ENCODE measurements at places on chromosomes 12 and 14.

- no peak for DNase-seq
Measured at GRCh38 chr14:77746064-77746702, 14.8 kb downstream of the SNW1 start.

DNA sequence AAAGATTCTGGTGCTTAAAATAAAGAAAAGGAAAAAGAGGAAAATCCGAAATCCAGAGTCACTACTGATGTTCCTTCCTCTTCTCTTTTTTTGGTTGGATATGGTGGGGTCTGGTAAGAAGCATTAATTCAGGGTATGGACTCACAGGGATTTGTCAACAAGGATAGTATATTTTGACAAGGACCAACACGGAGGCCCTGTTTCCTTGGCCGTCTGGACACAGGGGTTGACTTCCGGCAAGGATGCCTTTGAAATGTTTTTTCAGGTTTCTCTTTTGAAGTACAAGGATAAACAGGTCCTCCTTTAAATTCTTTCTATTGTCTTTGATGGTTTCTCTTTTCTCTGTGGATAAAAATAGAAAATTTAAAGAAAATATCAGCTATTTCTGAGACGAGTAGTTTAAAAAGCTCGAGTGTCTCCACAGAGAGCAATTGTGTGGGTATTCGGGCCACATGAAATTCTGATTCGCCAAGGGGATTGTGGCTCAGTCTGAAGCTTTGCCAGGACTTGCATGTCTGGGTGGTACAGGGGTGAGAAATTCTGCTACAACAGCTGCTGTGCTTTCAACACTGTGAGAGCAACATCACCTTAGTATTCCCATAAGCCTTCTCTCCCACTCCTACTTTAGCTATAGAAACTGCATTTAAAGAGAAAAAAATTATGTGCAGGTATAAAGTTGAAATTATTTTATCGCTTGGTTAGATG is 88.5 kb upstream of the CSRP2 start:
- DNase-seq: no peak

DNA sequence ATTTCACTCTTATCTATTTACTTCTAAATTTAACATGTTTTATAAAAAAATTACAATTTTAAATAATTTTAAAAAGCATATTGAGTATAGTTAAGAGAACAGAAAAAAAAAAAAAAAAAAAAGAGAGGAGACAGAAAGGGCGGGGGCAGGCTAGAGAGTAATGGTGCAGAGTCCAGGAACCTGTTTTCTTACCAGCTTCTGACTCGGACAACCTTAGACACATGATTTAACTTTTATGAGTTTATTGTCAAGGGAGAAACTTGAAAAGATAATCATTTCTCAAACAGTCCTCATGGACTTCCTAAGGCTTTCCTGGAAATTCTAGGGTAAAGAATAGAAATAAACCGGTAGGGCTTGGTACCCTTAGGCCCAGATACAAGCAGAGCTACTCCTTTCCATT is 84.3 kb downstream of the RPS6KA5 start:
- DNase-seq: no peak

GRCh38 chr14:81416981-81417380 is 16.9 kb upstream of the STON2 start:
- no peak for DNase-seq

DNA sequence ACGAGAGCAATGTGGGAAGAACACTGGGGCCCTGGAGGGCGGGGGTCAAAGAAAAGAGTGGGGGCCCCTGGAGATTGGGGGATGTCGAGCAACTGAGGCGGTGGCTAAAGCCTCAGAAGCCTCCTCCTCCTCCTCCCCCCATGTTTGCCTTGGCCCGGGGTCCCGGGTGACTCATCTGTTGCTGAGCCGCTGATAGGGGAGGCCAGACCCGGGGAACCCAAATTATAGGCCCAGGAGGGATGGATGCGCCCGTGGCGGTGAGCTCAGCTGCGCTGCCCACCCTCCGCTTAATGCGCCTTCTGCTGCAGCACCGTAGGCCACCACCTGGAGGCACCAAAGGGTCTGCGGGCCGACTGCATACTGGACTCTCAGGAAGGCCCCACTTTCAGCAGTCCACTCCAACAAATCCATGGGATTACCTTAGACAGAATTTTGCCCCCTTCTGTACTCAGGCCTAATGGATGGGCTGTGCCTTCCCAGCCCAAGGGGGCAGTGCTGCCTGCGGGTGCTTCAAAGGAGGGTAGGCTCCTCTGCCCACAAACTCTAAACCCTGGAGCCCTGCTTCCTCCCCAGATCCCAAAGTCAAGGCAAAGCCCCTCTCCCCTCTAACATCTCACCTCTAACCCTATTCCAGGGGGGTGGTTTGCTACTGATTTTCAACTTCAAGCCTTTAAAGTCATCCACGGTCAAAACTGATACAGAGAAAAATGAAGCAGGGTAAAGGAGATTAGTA is 2.6 kb upstream of the WNT10B start:
- DNase-seq: no peak

GRCh38 chr14:24243336-24243836 is 963 bp upstream of the TINF2 start:
- DNase-seq: no peak

DNA sequence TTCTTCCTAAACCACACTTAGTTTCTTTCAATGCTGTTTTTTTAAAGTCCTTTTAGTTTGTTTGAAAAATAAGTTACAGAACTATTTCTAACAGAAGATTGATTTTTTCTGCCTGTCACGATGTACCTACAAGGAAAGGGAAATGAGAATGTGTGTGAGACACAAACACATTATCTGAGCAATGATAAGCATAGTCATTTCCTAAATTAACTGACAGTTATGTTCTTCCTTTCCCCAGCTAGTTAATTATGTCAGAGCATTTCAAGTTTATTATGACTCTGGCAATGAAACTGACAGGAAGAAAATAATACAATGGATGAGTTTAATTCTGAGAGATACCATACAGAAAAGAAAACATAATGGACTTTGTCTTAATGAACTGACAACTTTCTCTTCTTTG is 21.3 kb upstream of the LDHB start:
- DNase-seq: no peak

DNA sequence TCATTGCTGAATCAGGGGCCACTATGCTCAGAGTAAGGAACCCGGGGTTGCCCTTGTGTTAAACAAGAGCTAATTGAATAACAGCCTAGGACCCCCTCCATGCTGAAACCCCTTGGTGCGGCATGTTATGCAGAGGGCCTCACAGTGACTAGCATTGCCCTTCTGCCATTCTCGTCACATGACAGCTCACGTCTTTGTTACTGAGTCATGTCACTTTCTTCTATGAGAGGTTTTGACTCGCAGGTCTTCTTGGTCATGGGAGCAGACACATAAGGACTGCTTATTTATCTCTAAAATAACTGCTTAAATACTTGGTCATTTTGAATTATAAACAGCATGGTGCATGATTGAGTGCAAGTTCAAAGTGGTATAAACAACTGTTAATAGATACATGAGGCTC is 24.9 kb downstream of the TCTN1 start:
- DNase-seq: no peak

DNA sequence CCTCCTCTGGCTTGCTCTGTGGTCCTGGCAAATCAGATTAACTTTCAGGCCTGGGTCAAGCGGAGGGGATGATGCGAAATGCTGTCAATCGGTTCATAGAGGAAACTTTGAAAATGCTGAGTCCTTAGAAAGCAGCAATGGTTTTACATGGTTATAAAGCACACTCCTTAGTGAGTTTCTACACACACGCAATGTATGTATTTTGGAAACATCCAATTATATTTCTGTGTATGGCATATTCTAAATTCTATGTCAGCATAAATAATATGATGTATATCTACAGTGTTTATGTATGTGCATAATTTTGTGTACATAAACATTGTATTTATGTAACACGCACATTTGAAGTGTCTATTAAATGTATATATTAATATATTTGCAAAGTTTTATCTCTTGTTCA is 118.0 kb upstream of the ARID2 start:
- DNase-seq: no peak

Measured in activated gamma-delta T cell treated with Interleukin-2 at 50 U/mL for 16 hours (primary cell).